Caudate nucleus (tissue), 63 donors: ENCODE measurements at places on chromosomes 13 and 19.

GRCh38 chr19:15790096-15790495 is 2.6 kb downstream of the OR10H5 start:
- DNase-seq = no peak

DNA sequence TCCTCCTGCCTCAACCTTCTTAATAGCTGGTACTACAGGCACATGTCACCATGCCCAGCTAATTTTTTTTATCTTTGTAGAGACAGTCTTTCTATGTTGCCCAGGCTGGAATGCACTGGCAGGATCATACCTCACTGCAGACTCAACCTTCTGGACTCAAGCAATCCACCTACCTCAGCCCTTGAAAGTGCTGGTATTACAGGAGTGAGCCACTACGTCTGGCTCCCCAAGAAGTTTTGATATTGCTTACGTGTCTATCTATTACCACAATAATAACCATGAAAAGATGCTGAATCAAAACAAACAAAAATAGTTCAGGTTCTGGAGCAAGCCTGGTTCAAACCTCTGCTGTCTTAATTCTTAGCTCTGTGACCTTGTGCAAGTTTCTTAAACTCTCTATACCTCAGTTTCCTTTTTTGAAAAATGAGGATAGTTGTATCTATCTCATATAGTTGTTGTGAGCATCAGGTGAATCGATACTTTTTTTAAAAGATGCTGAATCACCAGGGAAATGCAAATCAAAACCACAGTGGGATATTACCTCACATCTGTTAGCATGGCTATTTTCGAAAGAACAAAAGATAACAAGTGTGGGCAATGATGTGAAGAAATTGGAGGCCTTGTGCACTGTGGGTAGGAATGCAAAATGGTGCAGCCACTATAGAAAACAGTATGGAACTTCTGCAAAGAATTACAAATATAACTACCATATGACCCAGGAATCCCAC is 19.0 kb upstream of the LEUTX start:
- no peak for DNase-seq

DNA sequence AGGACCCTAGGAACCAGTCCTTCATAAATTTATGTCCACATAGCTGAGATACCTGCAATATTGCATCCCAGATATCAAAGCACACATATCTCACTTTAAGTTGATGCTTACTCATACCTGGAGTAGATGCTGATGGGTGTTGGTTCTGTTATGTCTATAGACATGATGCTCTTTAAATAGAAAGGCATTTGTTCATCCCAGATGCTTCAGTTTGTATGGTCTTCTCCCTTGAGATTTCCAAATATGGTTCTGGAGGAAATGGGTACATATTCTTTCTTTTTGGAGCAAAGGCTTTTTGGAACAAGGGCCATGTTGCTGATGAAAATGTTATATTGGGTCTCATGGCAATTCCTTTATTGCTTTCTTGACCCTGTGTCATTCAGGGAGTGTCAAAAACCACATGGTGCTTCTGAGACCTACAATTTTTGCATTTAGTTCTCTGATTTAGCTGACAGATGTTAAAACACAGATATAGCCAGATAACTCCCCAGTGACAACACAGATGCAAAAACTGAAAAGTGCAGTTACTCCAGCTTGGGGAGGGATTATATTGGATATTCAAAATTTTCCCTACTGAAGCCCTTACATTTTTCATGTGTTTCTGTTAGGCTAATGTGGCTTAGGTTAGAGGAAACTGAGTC is 211.4 kb downstream of the KCNRG start:
- no peak for DNase-seq

DNA sequence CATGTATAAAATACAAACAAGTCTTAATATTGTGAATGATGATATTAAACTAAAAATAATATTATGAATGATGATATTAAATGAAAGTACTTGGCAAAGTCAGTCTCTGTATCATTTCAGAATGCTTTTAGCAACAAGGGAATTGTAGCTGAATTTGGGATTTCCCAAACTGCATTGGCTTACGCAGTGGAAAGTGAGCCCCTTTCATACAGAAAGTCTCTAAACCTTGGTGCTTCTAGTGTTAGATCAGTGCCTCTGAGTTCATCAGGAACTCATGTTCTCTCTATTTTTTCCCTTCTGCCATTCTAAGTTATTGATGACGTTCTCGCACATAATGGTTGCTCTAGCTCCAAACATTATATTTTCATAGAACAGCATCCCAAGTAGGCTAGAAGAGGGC is 300.0 kb downstream of the ITGBL1 start:
- no peak for DNase-seq

DNA sequence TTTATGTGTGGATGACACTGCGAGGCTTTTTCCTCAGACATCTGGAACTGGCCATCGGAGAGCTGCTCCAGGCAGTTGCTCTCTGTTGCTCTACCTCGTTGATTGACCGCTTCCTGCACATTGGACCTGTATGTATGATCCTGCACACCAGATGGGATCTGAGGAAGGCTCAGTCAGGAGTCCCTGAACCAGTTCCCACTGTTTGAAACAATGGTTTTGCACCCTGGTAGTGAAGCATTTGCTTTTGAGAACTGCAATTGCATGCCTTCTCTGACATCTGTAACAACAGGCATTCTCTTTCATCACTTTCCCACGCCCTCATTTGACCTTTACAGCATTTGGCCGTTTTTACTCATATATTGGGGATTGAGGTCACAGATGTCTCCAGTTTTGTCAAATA is 61.1 kb upstream of the NPAS1 start:
- no peak for DNase-seq

GRCh38 chr19:39645800-39646411 is 9.8 kb upstream of the LGALS16 start:
- DNase-seq = no peak

GRCh38 chr13:77409412-77409811 is 82.5 kb upstream of the MYCBP2 start:
- no peak for DNase-seq

- no peak for DNase-seq
These were observed 686.5 kb upstream of the PCDH9 start for GRCh38 chr13:67916650-67917049.

GRCh38 chr13:26280295-26280694 is 26.4 kb downstream of the CDK8 start:
- DNase-seq = no peak

GRCh38 chr13:66665991-66666390 is 564.1 kb downstream of the PCDH9 start:
- no peak for DNase-seq

DNA sequence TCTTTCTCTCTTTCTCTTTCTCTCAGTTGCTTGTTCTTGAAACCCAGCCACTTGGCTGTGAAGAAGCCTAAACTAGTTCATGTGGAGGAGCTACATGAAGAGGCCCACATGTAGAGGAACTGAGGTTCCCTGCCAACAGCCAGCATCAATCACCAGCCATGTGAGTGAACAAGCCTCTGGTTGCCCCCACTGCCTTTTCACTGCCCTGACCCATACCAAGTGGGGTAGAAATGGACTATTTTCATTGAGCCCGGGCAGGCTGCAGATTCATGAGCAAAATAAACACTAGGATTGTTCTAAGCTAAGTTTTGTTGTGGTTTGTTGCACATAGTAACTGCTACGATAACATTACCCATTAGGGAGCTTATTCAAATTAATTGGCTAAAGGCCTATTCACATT is 78.7 kb upstream of the FAM216B start:
- no peak for DNase-seq

GRCh38 chr19:12796146-12797071 is 5.1 kb downstream of the JUNB start:
- peak; percentile 76 for DNase-seq

DNA sequence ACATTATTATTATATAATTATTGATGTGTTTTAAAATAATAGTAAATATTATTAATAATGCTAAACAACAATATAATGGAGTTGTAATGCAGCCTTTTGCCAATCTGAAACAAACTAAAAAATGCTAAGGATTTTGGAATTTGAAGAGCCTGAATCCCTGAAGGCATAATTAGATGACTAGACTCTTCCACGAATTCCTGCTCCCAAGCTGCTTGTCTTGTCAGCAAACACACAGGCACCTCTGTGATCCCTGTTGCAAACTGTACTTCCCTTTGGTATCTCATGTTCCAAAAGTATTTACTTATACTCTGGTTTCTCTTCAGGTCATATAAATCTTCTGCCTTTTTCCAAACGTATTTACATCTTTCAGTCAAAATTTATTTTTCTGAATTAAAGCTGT is 1862.4 kb downstream of the OLFM4 start:
- DNase-seq = no peak

DNA sequence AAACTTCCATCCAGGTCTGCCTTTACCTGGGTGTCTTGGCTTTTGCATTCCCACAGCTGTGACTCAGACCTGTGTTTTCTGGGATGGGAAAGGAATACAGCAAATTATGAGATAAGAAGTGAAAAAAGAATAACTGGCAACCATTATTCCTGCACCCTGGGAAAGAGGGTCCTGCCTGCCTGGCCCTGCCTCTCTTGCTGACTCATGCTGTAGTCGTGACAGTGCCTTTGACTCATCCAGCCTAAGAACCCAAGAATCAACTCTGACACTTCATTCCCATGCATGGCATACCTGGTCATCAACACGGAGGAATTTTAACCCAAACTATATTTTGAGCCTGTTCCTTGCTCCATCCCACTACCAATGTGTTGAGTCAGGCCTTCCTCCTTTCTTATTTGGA is 185.4 kb upstream of the SERP2 start:
- no peak for DNase-seq

GRCh38 chr19:30651691-30652090 is 279.5 kb downstream of the ZNF536 start:
- no peak for DNase-seq

GRCh38 chr13:99352351-99353245 is 45.4 kb upstream of the GPR183 start:
- no peak for DNase-seq

DNA sequence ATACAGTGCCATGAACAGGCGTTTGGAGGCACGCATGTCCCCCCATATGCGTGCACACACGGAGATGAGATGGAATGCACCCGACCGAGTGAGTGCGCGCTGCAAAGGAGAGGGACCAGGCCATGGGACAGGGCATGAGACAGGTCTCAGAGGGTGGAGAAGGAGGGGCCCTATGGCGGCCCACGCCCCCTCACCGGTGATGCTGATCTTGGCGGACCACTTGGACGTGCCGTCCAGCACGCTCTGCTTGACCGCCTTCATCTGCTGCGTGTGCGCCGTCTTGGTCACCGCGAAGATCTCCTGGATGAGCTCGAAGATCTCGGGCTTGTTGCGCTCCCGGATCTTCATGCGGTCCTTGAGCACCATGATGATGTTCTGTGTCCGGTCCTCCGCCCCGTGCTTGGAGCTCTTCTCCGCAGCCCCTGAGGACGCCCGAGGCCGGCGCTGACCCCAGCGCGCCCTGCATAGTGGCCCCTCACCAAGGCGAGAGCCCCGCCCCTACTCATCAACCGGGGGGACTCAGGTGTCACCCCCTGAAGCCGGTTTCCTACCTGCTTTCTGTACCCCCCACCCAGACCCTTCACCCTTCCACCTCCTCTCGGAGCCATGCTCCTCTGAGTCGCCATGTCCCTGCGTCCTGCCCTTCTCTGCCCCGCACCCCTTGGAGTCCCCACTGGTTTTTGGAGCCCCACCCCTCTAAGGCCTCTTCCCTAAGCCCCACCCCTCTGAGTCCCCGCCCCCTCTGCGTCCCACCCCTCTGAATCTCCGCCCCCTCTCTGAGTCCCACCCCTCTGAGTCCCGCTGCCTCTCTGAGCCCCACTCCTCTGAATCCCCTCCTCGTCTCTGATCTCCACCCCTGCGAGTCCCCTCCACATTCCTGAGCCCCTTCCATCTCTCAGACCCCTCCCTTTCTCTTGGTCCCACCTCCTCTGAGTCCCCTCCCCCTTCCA is 40.8 kb downstream of the UNC13A start:
- DNase-seq = no peak

DNA sequence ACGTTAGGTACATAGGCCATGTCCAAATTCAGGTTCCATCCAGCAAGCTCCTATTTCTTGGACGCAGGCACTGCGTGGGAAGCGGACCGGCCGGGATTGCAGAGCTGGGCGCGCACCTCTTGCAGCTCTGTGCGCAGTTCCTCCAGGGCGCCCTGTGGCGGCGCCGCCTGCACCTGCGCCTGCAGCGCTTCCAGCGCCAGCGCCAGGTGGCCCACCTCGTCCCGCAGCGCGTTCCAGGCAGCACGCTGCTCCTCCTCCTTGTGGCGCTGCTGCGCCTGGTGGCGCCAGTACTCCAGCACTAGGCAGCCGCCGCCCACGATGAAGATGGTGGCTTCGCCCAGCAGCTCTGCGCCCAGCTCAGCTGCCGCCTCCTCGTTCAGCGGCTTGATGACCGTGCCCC is 31.1 kb downstream of the OPA3 start:
- DNase-seq = no peak

GRCh38 chr19:45166723-45167252 is 6.0 kb upstream of the NKPD1 start:
- DNase-seq = no peak

DNA sequence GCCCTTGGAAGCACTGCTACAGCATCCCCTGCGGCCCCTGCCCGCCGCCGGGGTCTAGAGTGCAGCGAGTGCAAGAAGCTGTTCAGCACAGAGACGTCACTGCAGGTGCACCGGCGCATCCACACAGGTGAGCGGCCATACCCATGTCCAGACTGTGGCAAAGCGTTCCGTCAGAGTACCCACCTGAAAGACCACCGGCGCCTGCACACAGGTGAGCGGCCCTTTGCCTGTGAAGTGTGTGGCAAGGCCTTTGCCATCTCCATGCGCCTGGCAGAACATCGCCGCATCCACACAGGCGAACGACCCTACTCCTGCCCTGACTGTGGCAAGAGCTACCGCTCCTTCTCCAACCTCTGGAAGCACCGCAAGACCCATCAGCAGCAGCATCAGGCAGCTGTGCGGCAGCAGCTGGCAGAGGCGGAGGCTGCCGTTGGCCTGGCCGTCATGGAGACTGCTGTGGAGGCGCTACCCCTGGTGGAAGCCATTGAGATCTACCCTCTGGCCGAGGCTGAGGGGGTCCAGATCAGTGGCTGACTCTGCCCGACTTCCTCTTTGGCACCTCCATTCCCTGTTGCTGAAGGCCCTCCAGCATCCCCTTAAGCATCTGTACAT is 4.9 kb downstream of the ZNF574 start:
- no peak for DNase-seq

DNA sequence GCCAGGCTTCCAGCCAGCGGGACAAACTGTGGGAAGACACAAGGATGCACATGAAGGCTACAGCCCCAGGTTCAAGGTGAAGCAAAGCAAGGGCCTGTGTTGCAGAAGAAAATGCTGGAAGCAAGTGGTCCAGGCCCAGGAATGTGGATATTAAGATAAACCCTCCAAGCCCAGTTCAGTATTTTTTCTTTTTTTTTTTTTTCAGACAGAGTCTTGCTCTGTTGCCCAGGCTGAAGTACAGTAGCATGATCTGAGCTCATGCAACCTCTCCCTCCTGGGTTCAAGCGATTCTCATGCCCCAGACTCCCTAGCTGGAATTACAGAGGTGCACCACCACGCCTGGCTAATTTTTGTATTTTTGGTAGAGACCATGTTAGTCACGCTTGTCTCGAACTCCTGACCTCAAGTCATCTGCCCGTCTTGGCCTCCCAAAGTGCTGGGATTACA is 4.4 kb downstream of the PRDX2 start:
- DNase-seq = no peak

- DNase-seq = no peak
These were observed 977 bp downstream of the EPHX3 start for GRCh38 chr19:15231271-15231670.
